ENCODE measurements at places on chromosomes 1 and 21.

GRCh38 chr21:27813344-27813743, 846.5 kb upstream of the ADAMTS5 start:
- no peak for DNase-seq

GRCh38 chr1:236033336-236033735, 31.6 kb downstream of the NID1 start:
- no peak for DNase-seq

- DNase-seq, result no peak
Observed at GRCh38 chr1:106754957-106755356, 301.5 kb upstream of the PRMT6 start.

- no peak for DNase-seq
Observed at GRCh38 chr1:210586771-210587170, 258.1 kb downstream of the HHAT start.

- no peak for DNase-seq
Observed at GRCh38 chr1:119266386-119266785, 102.2 kb upstream of the HAO2 start.

GRCh38 chr1:24077278-24077978, 34.5 kb downstream of the MYOM3 start:
- no peak for DNase-seq

DNA sequence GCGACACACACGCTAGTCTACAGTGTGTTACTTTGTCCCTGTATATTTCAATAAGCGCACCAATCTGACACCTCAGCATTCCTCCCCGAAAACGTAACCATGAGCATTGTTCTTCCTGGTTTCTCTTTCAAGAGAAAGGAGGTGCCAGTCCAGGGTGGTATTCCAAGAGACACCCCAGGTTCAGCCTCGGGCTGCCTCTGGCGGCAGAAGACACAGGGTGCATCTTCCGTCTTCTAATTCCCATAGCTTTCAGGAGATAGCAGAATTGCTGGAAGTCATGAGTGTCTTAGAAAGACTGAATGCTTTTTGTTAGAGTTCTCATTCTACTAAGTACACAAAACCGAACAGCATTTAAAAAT, 15.9 kb upstream of the RGS8 start:
- DNase-seq, result no peak

Data from T-helper 17 cell (primary cell).